ENCODE measurements at places on chromosomes 6 and 20.

GRCh38 chr6:164916087-164916486 lies 393.3 kb downstream of the C6orf118 start:
- DNase-seq = no peak

GRCh38 chr6:25534942-25535631 lies 116.9 kb upstream of the SCGN start:
- DNase-seq = no peak

DNA sequence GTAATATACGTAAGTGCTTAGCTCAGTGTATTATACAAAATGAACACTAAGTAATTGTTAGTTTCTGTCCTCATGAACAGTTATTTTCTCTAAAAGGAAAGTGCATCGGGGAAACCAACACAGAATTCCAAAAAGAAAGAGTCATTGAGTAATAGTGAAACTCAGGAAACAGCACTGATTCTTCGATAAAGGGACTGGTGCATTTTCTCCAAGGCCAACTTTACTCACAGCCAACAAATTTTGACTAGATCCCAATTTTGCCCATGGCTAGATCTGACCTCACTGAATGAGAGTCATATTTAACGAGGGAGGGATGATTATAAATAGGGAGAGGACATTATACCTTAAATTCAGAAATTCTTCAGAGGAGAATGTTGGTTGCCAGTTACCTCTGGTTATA lies 390.9 kb upstream of the NRSN1 start:
- no peak for DNase-seq

- no peak for DNase-seq
These were observed 149.7 kb upstream of the TNFAIP3 start for GRCh38 chr6:137717074-137718073.

DNA sequence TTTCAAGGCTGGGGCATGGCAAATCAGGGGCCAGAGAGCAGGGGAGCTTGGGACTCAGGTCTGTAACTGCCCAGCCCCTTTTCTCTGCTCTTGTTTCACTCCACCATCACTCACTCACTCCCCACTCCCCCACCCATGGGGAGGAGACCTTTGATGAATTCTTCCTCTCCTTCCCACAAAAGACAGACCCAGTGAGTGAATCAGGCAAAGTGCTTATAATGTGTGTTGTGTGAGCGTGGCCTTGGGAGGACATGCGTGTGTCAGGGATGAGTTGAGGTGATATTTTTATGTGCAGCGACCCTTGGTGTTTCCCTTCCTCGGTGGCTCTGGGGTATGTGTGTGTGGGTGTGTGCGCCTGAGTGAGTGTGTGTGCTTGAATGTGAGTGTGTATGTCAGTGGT lies 1.0 kb upstream of the CUL9 start:
- no peak for DNase-seq

Measured in nephron progenitor cell (in vitro differentiated cells).